ENCODE measurements at places on chromosomes 7 and 10.

- DNase-seq = no peak
These were observed 10.5 kb downstream of the LSM5 start for GRCh38 chr7:32479574-32480200.

- DNase-seq = no peak
These were observed 611.2 kb downstream of the PTPRN2 start for GRCh38 chr7:157976406-157976805.

GRCh38 chr7:153354071-153354470 is 594.5 kb downstream of the ACTR3B start:
- DNase-seq = no peak

DNA sequence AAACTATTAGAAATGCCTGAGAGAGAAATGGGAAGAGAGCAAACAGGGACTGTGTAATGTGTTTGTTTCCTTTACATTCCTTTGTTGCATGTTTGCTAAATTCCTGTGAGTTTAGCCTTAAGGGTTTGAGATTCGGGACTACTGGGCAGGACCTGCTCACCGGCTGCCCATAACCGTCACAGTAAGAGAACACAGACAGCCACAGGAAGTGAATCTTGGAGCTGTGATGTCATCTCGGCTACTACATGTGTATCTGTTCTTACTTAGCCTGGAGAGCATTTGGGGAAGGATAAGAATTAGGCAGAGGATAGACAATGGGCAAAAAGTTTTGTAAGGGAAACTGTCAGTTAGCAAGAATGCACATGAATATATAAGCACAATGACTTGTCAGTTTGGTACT is 485.1 kb upstream of the KLF6 start:
- peak; percentile 79 for DNase-seq

- DNase-seq = no peak
These were observed 28.6 kb downstream of the KAT6B start for GRCh38 chr10:74855027-74855426.

- DNase-seq = no peak
These were observed 10.0 kb upstream of the STAMBPL1 start for GRCh38 chr10:88870089-88870488.

DNA sequence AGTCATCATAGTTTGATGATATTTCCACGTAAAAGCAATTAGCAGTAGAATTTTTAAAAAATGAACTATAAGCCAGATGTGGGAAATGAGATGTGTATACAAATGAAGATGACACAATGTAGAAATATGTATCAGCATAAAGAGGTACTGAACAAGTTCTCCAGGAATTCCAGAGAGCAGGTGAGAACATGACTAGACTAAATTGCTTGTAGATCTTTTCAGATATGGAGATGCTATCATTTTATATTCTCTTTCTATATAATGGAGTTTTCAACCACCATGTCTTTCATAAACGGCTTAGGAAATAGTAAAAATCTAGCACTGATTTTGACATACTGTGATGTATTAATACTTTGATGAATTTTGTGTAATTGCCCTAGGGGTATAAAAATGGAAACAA is 130.9 kb downstream of the SEMA3D start:
- peak; percentile 91 for DNase-seq

- no peak for DNase-seq
These were observed 64.9 kb downstream of the PRKG1 start for GRCh38 chr10:51139176-51139575.

DNA sequence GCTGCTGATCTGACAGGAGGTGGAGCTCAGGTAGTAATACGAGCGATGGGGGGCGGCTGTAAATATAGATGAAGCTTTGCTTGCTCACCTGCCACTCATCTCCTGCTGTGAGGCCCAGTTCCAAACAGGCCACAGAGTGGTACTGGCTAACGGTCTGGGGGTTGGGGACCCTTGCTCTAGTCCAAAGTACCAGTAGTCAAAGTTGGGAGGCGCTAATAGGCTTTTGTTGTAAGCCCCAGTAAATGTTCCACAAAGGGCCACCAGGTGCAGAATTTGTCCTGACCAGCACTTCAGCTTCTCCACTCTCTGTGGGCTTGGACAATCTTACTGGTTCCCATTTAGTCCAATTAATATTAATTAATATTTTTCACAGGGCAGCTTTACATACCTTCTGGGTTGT is 206.6 kb downstream of the ACTR3B start:
- DNase-seq = no peak

DNA sequence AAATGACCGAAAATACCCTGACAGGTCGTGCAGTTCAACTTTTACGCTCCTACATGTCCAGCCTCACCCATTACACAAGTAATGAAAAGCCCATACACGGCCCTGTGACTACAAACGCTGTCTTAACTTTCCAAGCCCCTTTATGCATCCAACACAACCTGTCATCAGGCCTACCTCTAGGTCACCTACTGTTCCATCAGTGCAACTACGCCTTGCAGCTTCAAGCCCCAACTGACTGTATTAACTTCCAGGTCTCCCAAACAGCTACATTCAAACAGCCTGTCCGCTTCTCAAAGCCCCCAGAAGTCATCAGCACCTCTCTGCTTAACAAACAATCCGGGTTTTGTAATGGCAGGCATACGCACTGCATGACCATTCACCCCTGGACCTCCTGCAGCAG is 19.2 kb downstream of the ZNF107 start:
- DNase-seq = no peak

GRCh38 chr10:47049056-47049851 is 138.0 kb downstream of the PTPN20 start:
- no peak for DNase-seq

DNA sequence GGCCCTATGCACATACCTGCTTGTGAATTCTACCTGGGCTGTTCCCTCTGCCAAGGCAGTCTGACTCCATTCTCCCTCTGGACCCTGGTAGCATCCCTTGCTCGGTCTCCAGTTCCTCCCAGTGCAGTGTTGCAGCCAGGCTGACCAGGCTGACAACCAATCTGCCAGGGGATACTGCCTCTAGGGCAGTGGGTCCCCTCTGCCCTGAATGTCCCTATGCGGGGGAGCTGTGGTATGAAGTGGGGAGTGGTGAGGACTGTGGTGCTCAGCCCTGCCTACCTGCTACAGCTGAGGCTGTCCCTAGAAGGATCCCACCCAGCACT is 48.0 kb upstream of the CAMK2B start:
- DNase-seq = no peak

DNA sequence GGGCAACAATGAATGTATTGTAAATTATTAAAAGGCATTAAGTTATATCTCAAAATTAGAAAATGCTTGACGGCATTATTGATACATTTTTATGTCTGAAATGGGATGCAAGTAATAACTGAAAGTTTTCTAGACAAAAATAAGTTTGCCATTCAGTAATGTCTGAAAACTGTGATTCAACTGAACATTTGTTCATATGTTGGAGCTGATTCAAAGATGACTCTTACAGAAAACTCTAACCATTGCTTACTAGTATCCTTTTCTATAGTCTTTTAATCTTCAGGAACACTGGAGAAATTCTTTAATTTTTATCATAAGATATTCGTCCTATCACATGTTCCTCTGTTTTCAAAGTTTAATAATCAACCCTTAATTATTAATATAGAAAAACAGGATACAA is 71.1 kb upstream of the TFEC start:
- DNase-seq = no peak

- DNase-seq = no peak
These were observed 703.5 kb downstream of the AUTS2 start for GRCh38 chr7:70301673-70302185.

DNA sequence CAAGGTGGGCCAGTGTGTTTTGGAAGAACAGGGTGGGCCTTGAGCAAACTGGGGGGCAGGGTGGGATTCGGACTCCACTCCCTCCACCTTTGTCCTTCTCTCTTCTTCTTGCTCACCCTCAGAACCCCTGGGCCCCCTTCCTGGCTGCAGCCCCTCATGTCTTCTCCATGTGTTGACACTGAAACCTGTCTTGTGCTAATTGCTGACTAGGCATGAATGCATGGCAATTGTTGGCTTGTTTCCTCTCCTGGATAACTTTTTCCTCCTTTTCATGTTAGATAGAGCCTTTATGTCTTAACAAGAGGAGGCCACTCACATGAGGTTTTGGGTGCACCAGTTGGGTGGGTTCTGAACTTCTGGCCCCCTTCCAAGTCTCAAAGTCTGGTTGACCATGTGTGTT is 181.6 kb upstream of the MKI67 start:
- no peak for DNase-seq

DNA sequence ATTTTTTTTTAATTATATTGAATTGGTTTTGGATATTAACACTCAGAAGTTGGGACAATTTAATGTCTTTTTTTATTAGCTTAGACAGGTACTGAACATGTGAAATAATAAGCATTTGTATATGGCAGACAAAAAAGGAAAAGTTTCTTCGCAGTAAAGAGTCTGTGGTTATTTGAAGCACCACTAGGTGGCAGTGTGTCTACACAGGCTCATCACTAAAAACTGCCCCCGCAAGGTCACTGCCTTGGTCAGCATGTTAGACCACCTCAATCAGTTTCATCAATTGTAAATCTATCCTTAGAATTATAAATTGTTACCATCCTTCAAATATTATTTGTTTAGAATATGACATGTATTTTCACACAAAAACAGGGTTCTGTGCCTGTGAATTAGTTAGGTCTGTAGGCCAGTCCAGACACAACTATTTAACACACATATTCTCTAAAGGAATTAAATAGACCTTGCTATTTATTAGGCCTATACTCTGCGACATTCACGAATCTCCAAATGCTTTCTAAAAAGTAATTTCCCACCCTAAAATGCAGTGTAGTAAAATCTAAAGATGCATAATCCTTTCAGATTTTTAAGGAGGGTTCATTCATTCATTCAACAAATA is 17.0 kb downstream of the PNLIPRP3 start:
- no peak for DNase-seq

- no peak for DNase-seq
These were observed at the start of gene PGAM2 for GRCh38 chr7:44065431-44066110. Gene PGAM2, minus strand, starts transcription at chr7:44065567. Its CDS starts 38 bp downstream, at chr7:44065529.

DNA sequence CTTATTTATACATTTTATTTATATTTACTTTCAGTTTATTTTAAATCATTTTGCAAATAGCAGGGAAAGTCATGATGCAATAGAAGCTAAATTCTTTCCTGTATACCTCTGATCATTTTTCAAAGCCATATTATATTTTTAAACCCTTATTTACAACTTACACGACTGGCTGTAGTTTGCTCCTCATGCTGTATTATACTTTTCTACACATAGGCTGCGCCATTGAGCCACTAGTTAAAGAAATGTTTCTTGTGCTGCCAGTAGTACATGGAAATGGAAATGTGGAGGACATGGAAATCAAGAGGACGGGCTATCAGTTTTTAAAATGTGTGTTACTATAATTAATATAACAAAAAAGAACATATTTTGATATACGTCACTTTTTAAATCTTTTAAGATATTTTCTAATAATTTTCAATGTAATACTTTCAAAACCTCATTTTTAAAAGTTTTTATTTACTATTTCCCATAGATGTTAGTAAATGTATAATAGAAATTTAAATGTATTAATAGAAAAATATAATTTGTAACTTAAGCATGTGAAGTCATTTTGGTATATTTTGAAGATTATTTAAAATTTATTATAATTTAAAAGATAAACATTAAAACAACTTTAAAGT is 118.5 kb downstream of the VTI1A start:
- DNase-seq = peak; percentile 54

DNA sequence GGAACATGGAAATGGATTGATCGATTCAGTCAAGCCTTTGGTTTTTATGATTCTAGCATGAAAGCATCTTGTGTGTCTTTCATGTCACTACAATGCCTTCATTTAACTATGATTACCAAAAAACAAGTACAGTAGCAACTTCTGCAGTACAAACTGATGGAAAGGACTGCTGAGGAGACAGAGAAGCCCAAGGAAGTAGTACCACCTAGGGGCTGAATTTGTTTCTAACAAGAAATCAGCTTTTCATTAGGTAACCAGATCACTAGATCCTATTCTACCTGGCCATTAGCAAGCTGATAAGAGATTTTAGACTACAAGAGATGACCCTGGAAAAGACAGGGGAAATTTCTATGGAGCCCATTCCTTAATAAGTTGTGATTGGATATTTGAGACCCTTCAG is 3.2 kb upstream of the IFIT1 start:
- no peak for DNase-seq

GRCh38 chr7:32104766-32105165 is 34.6 kb upstream of the PDE1C start:
- DNase-seq = no peak

GRCh38 chr10:29120216-29120615 is 168.7 kb upstream of the LYZL1 start:
- DNase-seq = peak; percentile 62

DNA sequence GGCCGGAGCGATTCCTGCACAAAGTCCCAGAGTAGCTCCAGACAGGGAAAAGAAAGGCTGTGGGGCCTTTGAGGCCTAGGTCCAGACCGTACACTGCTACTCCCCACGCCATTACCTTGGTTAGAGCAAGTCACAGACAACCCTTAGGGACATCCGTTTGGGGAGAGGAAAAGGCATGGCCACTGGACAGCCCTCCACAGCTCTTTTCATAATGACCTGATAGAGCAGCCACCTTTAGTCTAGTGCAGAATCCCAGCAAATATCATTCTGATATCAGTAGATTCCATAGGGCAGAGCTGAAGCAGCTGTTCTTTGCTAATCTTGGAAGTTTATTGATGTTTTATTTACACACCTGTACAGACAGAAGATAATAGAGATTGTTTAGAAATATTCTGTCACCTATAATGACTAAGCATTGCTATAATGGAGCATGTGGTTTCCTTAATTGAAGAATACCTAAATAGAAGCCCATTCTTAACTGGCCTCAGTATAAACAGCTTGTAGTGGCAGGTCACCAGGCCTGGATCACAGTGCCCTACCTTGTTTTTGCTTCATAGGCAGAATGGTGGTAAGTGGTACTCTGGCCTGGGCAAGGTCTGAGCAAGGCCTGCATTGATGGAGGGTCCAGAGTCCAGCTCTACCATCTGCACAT is 27.9 kb downstream of the OGDH start:
- no peak for DNase-seq

GRCh38 chr7:149067869-149068268 is 22.6 kb downstream of the ZNF786 start:
- no peak for DNase-seq

GRCh38 chr7:112010109-112010508 is 196.1 kb downstream of the DOCK4 start:
- no peak for DNase-seq

- DNase-seq = no peak
These were observed 117.7 kb upstream of the LANCL2 start for GRCh38 chr7:55247428-55247827.

DNA sequence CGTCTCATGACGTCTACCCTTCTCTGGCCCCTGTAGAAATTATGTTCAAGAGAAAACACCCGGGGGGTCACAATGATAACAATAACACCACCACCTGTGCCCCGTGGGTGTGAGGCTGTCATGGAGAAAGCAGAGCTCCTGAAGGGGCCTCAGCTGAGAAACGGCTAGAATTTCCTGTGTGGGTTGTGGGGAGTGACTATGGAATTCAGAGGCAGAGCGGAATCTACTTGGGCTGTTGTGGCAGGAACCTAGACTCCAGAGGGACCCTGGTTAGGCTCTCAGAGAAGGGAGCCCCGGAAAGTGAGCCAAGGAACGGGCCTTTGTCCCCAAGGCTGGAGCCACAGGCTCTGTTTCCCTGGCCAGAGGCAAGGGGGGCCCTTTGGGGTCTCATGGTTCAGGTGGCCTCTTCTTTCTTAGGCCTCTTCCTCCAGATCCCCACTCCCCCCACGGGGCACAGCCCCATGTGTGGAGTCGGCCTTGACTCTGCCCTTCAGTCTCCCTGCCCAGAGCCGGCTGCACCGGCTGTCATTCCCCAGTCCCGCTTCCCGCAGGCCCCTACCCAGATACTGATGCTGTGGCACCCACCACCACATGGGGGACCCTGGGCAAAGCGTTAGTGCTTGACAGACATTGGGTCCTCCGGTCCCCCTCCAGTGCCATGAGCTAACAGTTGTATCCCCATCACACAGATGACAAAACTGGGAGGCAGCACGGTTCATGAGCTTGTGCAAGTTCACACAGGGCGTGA is 6.5 kb upstream of the GIMAP8 start:
- DNase-seq = no peak

All from foreskin keratinocyte (primary cell).